ENCODE measurements at places on chromosomes 4 and X.

GRCh38 chr4:146643812-146644401 is 5.2 kb downstream of the POU4F2 start:
- DNase-seq: no peak

- no peak for DNase-seq
Measured at GRCh38 chr4:183876268-183876934, 28.7 kb upstream of the STOX2 start.

DNA sequence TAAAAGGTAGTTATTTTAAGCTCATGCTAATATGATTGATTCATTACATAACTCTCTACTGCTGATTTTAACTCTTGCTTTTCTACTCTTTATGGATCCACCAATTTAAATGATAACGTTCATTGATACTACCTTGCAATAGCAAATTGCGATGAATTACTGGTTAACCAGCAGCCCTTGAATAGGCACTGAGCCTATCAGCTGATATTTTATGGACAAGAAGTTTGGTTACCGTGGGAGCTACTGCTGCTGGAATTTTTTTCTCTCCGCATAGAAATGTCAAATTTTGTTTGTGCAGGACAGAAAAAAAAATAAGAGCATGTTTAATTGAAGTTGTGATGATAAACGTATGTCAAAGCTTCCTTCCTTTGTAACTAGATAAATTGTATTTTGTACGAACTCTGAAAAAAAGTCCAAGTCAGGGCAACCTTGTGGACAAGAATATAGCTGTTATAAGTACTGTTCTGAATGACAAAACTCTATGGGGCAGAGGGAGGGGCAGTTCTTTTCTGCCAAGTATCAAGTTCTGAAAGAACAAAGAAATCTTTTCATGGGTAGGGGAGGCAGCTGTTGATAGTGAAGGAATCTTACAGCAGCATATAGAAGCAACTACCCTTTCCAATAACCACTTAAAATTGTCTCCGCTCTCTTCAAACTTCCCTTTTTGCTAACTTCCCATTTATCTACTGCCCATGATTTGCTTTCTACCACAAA is 434.9 kb upstream of the PABPC4L start:
- no peak for DNase-seq

GRCh38 chrX:96027407-96027806 is 657.2 kb upstream of the DIAPH2 start:
- no peak for DNase-seq

GRCh38 chrX:152072236-152072635 is 66.1 kb downstream of the MAGEA10 start:
- DNase-seq: no peak

- no peak for DNase-seq
Measured at GRCh38 chr4:65880594-65880993, 210.3 kb upstream of the EPHA5 start.

DNA sequence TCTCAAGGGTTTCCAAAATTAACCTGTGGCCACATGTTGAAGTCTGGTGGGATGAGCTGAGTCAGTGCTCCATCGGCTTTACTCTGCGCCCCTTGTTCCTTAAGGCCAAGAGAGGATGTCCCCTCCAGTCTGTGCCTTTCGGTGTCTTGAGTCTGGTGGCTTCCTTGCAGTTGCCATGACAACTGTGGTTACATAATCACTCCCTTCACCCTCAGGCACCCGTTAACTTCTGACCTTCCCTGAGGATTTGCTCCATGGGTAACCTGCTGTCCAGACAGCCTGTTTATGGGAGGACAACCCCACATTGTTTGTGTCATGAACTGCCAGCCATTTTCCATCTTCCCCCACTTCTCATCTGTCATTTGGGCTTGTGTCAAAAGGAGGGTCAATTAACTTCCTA is 401.1 kb upstream of the LCORL start:
- DNase-seq: no peak

GRCh38 chr4:186808630-186809018 is 85.0 kb upstream of the FAT1 start:
- no peak for DNase-seq

- no peak for DNase-seq
Measured at GRCh38 chrX:11241720-11242119, 51.5 kb upstream of the AMELX start.

GRCh38 chrX:132488180-132488705 is 595 bp downstream of the MBNL3 start:
- no peak for DNase-seq

GRCh38 chrX:56726605-56727004 is 2.4 kb upstream of the NBDY start:
- DNase-seq: no peak

- DNase-seq: no peak
Measured at GRCh38 chrX:44775726-44776125, 68.1 kb upstream of the DUSP21 start.

DNA sequence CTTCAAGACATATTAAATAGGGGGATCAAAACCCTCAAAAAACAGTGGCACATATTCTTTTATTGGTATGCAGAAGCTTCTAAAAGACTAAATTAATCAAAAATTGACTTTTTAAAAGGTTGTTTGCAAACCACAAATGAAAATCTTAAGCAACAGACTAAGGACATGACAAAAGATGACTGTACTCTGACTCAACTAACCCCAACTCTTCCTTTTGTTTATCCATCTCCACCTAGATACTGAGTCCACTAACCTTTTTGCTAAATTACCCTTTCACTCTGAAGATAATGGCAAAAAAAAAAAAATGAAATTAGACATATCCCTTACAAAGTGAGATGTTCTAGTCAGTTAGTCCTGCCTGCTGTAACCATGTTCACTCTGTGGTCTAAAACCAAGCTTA is 91.6 kb upstream of the NLRP2B start:
- no peak for DNase-seq

GRCh38 chr4:16129336-16129735 is 45.5 kb upstream of the PROM1 start:
- DNase-seq: no peak

GRCh38 chr4:113397114-113397701 is 347.8 kb downstream of the ANK2 start:
- DNase-seq: no peak

DNA sequence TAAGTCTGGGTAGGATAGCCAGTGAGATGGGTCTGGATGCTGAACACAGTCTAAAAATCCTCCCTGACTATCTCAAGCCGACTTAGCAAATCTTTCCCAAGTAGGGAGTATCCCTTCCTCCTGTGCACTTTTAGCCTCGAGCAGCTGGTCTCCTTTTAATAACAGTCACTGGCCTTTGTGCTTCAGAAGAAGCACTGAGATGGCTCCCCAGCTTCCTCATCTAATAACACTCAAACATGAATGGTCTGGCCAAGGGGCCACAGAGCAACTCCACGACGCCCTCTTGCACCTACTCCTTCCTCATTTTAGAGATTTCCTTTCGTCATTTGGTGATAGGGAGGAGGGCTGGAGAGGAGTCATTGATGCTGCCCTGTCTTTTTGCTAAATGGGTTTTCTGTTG is 78.8 kb upstream of the TMEM150C start:
- DNase-seq: no peak

DNA sequence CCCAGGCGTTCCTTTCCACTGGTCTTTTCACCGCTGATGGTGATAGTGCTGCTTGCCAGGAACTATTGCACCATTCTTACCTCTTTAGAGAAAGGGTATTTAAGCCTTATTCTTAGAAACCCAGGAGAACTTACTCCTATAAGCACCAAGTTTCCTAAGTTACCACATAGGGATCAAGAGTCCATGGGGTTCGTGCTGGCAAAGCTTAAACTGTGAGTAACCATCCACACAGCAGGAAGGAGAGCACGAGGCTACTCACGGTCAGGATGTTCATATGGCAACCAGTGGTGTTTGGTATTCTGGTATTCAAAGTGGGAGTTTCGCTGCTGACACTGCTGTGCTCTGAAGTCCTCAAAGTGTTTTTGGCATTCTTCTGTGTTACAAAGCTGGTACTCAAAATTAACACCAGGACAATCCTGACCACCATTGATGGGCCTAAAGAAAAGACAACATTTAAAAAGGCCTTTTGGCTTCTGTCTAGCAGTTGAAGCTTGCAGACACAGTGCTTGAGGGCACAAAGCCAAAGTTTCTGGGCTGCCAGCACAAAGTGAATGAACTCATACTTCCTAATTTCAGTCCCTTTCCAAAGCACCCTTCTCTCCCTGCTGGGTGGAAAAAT is 256.9 kb downstream of the ADAMTS3 start:
- no peak for DNase-seq

DNA sequence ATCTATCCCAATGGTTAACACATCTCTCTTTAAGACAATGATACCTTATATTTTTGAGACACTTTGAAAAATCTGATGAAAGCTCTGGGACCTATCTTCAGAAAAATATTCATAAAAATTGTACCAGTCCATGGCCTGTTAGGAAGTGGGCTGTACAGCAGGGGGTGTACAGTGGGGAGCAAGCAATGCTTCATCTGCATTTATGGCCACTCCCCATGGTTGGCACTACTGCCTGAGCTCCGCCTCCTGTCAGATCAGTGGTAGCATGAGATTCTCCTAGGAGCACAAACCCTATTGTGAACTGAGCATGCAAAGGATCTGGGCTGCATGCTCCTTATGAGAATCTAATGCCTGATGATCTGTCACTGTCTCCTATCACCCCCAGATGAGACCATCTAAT is 42.6 kb downstream of the C4orf51 start:
- DNase-seq: no peak

DNA sequence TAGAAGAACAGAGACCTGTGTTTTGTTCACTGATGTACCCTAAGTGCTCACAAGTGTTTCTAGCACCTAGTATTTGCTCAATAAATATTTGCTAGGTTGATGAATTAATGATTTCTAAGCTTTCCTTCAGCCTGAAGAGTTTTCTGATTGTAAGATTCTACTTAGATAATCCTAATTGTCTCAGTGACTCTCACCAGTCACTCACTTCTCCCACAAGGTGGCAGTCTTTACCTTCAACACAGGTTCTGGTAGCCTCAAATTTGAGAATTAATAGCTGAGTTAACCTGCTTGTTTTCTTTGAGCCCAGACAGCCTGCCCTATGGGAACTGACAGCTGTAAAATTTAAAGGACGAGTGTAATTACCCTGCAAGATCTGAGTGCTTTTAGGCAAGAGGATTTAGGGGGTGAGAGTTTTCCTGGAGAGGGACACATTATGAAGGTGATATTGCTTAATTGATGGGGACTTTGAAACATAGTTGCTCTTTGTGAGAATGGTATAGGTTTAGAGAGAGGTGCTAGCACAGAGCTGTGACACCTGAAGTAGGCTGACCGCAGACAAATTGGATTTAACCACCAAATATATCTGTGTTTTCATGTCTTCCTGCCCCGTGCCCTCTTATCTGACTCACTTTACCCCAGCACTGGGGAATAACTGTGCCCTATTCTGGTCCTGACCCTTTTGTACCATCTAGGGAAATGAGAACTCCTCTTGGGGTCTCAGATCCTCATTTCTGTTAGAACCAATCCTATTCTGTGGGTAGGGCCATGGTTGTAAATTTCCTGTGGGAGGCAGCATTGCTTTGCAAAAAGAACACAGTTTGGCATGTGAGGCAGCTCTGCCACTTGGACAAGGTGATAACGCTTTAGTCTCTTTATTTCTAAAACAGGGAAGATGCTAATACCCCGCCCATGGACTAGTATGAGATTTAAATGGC is 27.7 kb downstream of the CD38 start:
- DNase-seq: peak; percentile 42

GRCh38 chr4:30754021-30754420 is 33.9 kb downstream of the PCDH7 start:
- no peak for DNase-seq

DNA sequence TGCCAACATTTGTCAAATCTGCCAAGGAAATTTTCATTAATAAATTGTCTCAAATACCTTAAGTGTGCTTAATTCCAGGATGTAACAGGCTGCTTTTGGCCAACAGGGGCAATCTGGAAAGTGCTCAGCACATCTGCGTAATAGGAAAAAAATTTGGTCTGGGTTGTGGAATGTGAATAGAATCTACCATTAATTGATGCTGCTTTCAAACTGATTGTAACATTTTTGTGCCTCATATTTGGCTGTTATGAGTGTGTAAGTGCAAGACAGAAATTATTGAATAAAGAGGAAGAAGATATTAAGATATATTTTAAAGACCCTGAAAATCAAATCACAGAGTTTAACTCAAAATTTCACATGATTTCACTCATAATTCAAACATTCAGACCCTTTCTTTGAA is 41.1 kb downstream of the REELD1 start:
- DNase-seq: no peak

- no peak for DNase-seq
Measured at GRCh38 chr4:141636771-141637460, 533 bp downstream of the IL15 start.

- no peak for DNase-seq
Measured at GRCh38 chrX:151899622-151900021, 13.1 kb upstream of the MAGEA4 start.

- no peak for DNase-seq
Measured at GRCh38 chr4:94892051-94892450, 134.3 kb downstream of the BMPR1B start.

- DNase-seq: no peak
Measured at GRCh38 chrX:119398587-119398973, 556 bp upstream of the SLC25A43 start.

DNA sequence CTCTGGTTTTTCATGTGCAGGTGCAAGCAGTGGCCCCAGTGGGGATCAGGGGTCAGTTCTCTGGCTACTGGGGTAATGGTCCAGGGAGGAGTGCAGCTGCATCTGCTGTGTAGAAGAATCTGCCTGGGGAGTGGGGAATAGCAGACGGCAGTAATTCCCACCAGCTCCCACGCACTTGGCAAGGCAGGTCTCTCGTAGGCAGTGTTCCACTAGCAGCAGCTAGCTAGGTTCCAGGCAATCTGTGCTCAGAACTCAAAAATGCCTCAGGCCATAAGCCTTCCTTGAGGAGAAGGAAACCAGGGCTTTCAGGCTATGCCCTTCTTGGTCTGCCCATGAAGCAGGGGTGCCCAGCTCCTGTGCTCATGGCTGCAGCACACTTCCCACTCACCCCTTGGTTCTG is 38.8 kb downstream of the DCLK2 start:
- DNase-seq: no peak

DNA sequence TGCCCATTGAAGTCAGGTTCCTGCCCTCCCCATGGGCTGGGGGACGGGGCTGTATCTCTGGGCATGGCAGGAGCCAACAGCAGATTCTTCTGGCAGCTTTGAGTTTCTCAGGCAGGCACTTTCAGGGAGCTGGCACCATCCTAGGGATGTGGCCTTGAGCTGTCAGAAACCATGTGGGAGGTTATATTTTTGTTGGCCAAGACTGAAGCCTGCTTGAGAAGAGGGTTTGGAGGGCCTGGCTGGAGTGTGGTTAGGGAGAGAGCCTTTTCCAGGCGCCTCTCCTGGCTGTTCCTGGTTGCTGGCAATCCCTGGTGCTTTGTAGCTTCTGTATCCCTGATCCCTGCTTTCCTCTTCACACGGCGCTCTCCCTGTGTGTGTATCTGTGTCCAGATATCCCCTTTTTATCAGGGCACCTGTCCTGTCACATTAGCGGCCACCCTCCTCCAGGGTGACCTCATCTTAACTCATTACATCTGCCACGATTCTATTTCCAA is 30.6 kb upstream of the SORCS2 start:
- DNase-seq: no peak

GRCh38 chr4:475962-476361 is 23.0 kb downstream of the ZNF721 start:
- no peak for DNase-seq

GRCh38 chr4:2867758-2868491 is 24.3 kb downstream of the ADD1 start:
- DNase-seq: no peak

- DNase-seq: no peak
Measured at GRCh38 chr4:75643651-75644050, 13.3 kb upstream of the CDKL2 start.
